Activated CD8-positive, alpha-beta memory T cell treated with anti-CD3 and anti-CD28 coated beads, Interleukin-2, amount 50 U/mL, for 48 hours (primary cell): ENCODE measurements at places on chromosomes 1 and 21.

DNA sequence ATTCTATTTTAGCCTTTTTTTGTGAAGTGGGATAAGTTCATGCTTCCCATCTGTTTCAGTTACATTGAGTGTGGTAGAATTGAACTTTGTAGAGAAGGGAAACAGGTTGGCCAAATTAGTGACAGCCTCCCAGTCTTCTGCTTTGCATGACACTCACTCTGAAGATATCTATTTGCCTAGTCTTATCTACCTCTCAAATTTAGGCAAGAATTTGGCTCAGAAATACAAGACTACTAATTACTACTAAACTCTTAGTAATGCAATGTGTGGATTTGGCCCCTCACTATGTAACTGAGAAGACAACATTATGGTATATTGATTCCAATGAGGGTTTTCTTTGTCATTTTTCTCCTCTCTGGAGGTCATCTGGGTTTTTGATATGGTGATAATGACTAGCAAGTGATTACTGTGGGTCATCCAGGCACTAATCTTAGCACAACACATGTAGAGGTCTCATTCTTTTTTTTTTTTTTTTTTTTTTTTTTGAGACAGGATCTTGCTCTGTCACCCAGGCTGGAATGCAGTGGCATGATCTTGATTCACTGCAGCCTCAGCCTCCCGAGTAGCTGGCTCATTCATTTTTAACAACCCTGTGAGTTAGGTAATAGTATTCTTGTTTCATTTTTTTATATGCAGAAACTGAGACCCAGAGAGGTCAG, 6.3 kb downstream of the FAM20B start:
- DNase-seq: no peak

DNA sequence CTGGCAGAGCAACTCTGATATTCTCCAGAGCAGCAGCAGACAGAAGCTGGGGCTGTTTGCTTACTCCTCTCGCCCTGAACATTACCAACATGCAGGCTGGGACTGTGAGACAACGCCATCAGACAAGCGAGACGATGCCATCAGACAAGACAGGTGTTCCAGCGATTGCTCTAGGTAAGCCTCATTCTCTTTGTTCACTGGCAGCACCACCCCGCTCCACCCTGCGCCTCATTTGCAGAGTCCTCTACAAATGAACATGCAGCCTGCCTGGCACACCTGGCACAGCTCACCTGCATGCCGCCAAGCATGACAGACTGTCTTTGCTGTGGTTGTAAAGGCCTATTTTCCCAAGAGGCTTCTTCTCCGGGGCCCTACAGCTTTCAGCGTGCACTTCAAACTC, 346.2 kb downstream of the SMYD3 start:
- no peak for DNase-seq

DNA sequence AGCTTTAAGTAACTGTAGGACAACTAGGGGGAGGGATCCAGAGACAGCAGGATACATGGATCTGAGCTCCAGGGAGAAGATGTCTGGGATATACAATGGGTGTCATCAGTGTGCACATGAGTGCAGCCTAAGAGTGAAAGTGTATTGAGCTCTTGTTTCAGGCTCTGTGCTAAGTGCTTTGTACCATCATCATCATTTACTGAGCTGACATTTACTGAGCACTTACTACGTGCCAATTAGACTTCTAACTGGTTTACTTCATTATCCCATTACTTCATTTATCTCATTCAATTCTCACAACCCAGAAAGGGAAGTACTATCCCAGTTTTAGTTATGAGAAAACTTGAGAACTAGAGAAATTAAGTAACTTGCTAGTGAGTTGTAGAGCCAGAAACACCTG, 4.5 kb upstream of the KDM4A start:
- no peak for DNase-seq

DNA sequence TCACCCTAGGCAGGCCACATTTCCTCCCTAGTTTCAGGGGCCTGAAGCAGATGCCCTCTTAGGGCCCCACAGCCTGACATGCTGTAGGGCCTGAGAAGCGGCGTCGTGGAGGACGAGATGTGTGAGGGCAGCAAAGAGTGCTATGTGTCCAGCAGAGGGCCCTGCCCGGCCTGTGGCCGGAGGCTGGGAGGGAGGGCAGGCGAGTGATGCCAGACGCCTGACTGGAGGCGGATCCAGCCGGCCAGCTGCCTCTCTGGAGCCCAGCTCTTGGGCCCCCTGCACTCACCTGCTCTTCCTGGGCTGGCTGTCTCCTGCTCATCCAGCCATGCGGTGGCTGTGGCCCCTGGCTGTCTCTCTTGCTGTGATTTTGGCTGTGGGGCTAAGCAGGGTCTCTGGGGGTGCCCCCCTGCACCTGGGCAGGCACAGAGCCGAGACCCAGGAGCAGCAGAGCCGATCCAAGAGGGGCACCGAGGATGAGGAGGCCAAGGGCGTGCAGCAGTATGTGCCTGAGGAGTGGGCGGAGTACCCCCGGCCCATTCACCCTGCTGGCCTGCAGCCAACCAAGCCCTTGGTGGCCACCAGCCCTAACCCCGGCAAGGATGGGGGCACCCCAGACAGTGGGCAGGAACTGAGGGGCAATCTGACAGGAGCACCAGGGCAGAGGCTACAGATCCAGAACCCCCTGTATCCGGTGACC, at the start of gene GPR37L1:
GPR37L1 (plus strand) TSS at position 279 of the 697 bp plus-strand sequence; CDS start at position 326, 47 bp downstream.
- no peak for DNase-seq

GRCh38 chr1:12585536-12585935, 32.5 kb downstream of the DHRS3 start:
- DNase-seq: no peak

GRCh38 chr1:82319546-82319945, 518.8 kb downstream of the ADGRL2 start:
- DNase-seq: no peak
